ENCODE measurements at places on chromosomes 12 and 14.

DNA sequence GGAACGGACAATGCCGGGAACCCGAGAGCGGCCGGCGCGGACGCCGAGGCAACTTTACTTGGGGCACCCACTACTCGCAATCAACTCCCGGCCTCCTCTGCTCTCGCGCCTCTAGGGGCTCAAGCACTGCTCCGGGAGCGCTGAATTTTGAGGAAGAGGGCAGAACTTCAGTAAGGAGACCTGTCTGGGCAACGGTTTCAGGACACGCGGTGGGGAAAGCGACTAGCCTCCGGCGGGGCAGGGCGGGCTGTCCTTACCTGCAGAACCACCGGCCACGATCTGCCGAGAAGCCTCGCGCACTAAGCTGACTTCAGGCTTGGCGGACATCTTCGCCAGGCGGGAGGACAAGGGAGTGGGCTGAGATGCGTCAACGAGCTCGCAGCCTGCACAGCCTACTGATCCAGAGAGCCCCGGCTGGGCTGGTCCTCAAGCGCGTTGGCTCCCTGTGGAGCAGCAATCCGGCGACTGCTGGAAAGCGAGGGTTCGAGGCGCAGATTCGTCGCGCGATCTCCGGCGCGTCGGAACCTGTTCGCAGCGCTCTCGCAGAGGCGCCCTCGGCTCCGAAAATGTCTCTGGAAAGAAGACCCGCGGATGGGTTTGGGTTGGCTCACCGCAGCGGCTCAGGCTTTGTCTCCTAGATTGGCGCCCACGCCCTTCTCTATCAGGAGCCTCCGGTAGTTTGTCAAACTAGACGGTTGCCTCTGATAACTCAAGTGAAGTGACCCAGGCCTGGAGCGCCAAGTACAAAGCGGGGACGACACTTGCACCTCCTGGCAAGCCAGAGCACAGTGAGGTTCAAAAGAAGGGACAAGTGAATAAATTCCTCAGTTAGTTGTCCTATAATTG, at the start of gene SLC25A21:
SLC25A21 (minus strand) TSS at position 583 of the 846 bp plus-strand sequence.
- no peak for DNase-seq

DNA sequence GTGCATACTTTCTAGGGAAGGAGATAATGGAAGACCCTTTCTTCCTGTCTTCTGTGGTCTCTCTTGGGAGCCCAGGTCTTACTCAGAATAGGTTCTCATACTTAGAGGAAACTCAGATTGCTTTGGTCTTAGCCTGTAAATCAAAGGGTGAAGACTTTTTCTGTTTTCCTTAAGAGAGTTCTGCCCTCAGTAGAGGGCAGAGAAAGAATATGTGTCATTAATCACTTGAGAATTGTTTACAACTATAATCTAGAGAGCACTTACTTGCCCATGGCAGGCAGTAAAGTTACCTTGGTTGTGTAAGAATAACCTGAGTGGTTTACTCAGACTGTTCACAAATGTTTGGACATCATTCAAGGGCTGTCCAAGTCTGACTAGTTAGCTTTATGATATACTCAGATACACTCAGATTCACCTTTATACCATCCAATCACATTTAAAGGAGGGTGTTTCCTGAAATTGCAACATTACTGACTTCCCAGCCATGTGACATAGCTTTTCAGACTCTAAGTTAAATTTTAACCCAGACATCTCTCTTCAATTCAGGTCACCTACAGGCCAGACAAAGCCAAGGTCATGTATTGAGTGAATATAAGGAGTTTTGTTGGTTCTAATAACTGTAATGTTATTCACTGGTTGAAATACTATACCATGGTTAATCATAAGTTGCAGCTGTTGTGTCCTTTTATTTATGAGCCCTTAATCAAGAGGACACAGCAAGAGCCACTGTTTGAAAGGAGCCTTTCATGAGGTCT, 372.2 kb downstream of the RAD51B start:
- no peak for DNase-seq

DNA sequence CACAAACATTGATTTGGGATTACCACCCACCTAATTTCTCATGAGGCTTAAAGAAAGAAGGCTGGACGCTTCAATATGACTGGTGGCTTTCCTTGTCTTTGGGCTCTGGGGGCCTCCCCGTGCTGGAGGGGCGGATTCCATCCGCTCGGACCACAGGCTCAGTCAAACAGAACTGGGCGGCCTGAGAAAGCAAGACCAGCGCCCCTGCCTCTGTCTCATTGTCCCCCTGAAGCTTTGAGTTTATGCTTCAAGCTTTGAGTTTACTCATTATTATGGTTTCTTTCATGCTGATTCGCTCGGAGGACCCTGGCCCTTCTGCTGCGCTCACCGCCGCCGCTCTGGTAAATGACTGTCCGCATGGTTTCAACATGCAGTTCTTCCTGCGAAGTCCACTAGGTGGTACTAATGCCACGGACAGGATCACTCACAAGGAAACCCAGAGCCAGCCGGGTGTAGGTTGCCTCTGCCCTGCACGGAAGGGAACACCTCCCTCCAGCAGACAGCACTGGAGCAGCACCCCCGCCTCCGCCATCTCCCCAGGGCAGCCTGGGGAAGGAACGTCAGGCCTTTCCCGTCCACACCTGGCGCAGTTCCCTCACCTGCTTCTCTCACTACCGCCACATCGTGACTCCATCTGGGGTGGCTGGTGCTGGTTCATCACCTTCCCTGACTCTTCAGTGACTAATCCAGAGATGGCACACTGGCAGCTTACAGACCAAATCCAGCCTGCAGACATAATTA, 13.2 kb upstream of the TIGAR start:
- DNase-seq = no peak

DNA sequence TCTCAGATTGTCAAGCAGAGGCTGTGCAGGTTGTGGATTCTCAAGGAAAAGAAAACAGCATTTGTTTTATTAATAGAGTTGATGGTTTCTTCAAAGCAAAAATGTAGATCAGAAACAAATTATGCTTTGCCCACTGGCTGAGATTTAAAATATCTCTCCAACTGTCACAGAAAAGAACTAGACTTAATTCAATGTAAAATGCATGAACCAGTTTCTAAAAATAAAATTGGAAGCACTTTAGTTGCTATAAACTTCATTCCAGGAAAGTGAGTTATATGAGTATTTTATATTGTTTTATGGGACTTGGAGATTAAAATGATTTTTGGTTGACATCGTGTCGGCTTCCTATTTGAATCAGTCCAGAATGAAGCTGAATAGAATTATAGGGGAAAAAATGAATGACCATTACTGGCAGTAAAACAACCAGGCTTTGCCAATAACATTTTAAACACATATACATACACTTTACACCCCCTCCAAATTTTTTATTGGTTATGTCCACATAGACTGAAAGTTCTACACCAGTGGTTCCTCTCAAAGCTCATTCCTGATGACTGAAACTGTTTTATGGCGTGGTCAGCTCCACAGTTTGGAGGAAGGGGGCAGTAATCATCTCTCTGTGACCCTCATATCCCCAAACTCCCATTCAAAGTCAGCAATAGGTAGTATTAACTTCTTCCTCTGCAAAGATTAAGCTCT, 55.5 kb upstream of the DAAM1 start:
- no peak for DNase-seq

DNA sequence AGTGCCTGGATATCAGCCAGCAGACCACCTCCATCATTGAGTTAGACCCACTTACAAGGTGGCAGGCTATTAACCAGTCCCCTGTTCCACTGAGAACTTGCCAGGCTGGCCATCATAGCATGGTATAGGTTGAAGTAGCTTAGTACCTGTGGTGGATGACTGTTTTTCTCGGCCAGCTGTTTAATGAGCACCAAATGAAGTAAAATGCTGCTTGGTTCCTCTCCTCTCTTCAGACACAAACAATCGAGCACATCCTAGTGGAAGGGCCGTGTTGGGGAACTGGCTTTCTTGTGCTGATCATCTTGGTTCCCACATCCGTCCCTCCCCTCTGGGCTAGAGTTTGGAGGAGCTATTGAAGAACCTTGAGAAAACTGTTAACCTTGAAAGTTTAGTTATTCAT, 486.2 kb downstream of the RAD51B start:
- DNase-seq = no peak

GRCh38 chr14:93302688-93303581, 29.9 kb downstream of the BTBD7 start:
- DNase-seq = no peak

DNA sequence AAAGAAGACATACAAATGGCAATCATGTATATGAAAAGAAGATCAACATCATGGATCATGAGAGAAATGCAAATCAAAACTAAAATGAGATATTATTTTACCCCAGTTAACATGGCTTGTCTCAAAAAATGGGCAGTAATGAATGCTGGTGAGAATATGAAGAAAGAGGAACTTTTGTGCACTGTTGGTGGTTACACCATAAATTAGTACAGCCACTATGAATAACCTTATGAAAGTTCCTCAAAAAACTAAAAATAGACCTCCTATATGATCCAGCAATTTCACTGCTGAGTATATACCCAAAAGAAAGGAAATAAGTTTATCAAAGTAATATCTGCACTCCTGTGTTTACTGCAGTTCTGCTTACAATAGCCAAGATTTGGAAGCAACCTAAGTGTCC, 151.7 kb downstream of the PDZRN4 start:
- no peak for DNase-seq

DNA sequence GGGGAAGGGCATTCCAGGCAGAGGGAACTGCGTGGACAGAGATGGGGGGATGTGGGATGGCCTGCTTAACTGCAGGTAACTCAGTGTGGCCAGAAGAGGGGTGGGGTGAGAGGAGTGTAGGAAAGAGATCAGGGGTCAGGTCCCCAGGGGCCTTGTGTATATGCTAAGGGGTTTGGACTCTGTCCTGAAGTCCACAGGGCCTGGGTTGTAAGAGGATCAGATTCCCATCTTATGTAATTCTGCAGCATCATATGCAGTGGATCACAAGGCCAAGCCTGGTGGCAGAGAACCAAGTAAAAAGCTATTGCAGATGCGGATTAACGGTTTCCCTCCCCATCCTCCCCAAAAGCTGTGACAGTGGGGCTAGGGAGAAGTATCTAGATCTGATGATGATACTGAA, 8.7 kb downstream of the TCTN1 start:
- DNase-seq = no peak

DNA sequence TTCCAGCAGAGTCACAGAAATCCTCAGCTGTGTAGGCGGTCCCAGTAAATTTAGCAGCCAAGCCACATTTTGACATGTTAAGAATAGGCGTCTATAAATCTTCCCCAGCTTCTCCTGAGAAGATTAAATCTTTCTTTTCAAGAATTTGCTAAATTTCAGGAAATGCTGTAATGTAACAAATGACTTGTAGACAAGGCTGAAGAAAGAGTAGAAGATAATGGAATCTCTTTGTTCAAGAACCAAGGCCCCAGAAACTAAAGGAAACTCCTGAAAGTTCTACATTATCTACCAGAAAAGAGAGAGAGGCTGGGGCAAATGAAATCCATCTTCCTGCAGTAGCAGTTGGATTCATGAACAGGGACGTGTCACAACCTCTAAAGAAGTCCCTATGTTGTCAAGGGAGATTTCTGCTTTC, 760.3 kb downstream of the NOVA1 start:
- no peak for DNase-seq

DNA sequence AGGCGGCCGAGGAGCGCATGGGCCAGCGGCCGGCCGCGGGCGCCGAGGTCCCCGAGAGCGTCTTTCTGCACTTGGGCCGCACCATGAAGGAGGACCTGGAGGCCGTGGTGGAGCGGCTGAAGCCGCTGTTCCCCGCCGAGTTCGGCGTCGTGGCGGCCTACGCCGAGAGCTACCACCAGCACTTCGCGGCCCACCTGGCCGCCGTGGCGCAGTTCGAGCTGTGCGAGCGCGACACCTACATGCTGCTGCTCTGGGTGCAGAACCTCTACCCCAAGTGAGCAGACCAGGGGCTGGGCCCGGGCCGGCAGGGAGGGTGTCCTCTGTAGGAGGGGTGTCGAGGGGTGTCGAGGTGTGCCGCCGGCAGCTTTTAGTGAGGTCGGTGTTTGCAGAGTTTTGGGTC, 4.1 kb downstream of the TNFAIP2 start:
- no peak for DNase-seq

DNA sequence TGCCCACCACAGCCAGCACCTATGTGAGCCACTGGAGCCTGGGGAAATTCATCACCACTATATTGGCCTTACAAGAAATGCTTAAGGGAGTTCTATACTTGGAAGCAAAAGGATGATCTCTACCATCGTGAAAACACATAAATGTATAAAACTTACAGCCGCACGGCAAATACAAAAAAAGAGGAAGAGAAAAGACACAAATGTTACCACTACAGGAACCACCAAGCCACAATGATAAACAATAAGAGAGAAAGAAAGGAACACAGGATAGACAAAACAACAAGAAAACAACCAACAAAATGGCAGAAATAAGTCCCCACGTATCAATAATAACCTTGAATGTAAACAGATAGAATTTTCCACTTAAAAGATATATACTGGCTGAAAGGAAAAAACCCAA, 267.5 kb downstream of the TMEM121 start:
- DNase-seq = no peak

GRCh38 chr12:49296034-49296835, 1.3 kb downstream of the PRPH start:
- peak; percentile 33 for DNase-seq

DNA sequence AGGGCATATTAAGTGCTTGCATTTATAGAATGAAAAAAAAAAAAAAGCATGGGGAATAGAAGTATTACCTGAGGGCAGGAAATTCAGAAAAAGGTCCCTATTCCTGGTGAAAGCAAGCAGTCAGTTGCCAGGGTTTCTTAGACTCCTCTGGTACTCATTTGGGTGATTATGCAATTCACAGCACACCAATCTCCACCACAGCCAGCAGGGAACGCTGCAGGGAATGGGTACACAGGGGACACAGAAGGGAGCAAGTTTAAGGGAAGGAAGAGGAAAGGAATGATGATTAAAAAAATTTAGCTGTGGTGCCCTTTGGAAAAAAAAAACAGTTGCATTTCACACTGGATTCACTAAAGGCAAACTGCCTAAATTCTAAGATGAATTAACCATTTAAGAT, 14.2 kb downstream of the BLTP3B start:
- no peak for DNase-seq

GRCh38 chr12:6271281-6271680, 39.2 kb upstream of the PLEKHG6 start:
- no peak for DNase-seq

DNA sequence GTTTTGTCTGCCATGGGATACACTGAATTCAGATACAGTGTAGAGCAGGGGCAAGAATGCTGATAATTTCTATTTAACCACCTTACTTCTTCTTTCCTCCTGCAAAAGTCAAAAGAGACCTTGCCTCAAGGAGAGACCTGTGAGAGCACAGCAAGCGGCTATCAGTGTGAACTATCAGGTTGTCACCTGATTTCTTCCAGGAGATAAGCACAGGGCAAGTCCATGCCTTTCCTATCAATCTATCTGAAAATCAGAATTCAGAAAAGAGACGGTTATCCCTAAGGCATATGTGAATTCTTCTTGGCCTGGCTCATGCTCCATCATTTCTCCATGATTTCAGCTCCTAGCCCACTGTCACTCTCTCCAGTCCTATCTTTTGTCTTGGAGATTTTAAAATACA, 128.9 kb upstream of the CCND2 start:
- no peak for DNase-seq

- DNase-seq = no peak
Measured at GRCh38 chr14:103127861-103128598, 4.8 kb downstream of the TNFAIP2 start.

GRCh38 chr12:92955997-92956663, 27.0 kb upstream of the EEA1 start:
- no peak for DNase-seq

All from stimulated activated CD8-positive, alpha-beta memory T cell treated with anti-CD3 and anti-CD28 coated beads, Interleukin-4, amount 100 ng/mL, for 1 hour (primary cell).